ENCODE measurements at places on chromosomes 2 and 18.

- DNase-seq, result no peak
These were observed 35.5 kb upstream of the PTMA start for GRCh38 chr2:231672617-231673347.

DNA sequence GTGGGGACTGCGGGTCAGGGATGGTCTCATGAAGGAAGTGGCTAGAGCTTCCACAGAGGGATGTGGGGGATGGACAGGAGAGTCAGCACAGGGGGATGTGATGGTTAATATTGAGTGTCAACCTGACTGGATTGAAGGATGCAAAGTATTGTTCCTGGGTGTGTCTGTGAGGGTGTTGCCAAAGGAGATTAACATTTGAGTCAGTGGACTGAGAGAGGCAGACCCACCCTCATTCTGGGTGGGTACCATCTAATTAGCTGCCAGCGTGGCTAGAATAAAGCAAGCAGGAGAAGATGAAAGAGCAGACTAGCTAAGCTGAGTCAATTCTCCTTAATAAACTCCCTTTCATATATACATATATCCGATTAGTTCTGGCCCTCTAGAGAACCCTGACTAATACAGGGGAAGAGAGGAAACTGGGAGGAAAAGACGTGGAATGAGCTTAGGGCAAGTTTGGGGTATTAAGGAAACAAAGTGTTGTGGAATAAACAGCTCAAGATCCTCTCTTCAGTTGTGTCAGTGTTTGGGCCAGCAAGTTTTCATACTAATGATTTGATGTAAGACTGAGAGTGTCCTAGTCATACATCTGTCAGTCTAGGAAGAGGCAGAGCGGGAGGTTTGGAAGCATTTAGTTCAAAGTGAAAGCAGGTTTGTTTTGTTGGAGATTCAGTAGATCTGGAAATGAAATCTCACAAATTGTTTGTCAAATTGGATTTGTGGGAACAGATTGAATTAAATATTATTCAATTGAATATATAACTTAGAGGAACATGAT lies 135.2 kb upstream of the NT5C1B start:
- DNase-seq, result no peak

- no peak for DNase-seq
These were observed 9.6 kb downstream of the IL1A start for GRCh38 chr2:112774536-112775285.

GRCh38 chr2:100394111-100394641 lies 23.3 kb downstream of the CHST10 start:
- DNase-seq, result no peak

- no peak for DNase-seq
These were observed 12.5 kb downstream of the ERBB4 start for GRCh38 chr2:212526059-212526458.

DNA sequence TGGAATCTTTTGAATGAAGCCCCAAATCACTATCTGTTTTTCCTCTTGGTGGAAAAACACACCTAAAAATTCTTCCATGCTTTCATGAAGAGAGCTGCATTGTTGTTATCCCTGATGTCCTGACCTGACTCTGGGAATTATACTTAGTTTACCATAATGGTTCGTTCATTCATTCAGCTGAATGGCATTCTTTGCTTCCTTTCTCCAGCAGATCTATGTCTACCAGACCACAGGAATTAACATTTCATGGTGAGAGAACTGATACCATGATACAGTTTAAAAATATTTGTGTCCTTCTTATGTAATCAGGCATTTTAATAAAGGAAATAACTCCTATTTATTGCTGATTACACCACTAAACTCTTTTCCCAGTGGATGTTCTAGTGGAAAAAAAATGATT lies 11.1 kb upstream of the SLC4A10 start:
- no peak for DNase-seq

- no peak for DNase-seq
These were observed 94.8 kb upstream of the HNRNPA3 start for GRCh38 chr2:177117755-177118154.

- DNase-seq, result no peak
These were observed 79.6 kb upstream of the B3GNT7 start for GRCh38 chr2:231315896-231316295.

DNA sequence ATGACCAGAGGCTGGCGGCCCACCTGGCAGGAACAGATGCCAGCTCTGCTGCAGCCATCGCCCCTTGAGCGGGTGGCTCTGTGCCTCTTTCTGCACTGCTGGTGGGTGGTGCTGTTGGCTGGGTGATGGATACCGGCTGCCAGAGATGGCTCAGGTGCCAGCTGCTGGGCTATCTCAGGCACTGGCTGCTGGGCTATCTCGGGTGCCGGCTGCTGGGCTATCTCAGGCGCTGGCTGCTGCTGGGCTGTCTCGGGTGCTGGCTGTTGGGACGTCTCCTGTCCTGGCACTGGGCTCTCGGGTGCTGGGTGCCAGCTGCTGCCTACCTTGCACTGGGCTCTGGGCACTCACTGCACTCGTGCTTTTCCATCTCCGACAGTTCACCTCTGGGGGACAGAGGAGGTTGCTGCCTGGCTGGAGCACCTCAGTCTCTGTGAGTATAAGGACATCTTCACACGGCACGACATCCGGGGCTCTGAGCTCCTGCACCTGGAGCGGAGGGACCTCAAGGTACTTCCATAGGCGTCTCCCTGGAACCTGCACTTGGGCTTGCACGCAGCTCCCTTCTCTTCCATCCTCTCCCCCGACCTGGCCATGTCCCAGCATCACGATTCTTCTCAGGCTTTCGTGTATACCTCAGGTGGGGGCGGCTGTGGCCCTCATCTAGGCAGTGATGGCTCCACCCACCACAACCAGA lies 98.4 kb downstream of the USP40 start:
- no peak for DNase-seq

GRCh38 chr2:238169048-238169707 lies 10.4 kb downstream of the ERFE start:
- DNase-seq, result no peak

- DNase-seq, result no peak
These were observed 5.0 kb upstream of the CIDEA start for GRCh38 chr18:12248926-12249720.

GRCh38 chr2:158953926-158954763 lies 14.3 kb upstream of the TANC1 start:
- no peak for DNase-seq

DNA sequence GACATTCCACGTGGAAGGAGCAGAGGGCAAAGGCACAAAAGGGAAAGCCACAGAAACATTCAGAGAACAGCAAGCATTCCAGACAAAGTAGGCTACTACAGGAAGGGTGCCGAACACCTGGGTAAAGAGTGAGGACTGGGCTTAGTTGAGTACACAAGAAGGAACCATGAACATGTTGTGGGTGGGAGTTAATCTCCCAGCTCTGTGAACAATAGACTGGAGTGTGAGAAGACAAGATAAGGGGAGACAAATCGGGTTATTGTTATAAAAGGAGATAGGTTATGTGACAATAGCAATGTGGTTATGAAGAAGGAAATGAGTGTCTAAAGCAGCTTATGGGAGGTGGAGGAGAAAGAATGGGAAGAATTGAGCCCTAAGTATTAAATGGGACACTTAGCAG lies 70.0 kb downstream of the DPP4 start:
- DNase-seq, result no peak

Data from stimulated activated CD8-positive, alpha-beta memory T cell treated with anti-CD3 and anti-CD28 coated beads, Interleukin-15, amount 100 ng/mL, for 1 hour (primary cell).